GM12878 (cell line): ENCODE measurements at places on chromosomes 1 and 21. TPM values are rescaled to one million over a fixed set of nuclear protein-coding genes. Genes with fewer than 3 reads are reported as not detected.

- no peak overlapping the region for H3K27ac ChIP-seq
- H3K36me3 ChIP-seq: no peaks in the 10 kb centered on the region
- no peak overlapping the region for H3K4me3 ChIP-seq
- no peak for DNase-seq
- peaks cover 7% of the 10 kb centered on the region for H3K4me1 ChIP-seq
Measured at GRCh38 chr1:166176416-166176815, 9.6 kb upstream of the FAM78B start.

- no peak for DNase-seq
- no peaks in the 10 kb centered on the region for H3K4me1 ChIP-seq
- no peak overlapping the region for H3K27ac ChIP-seq
- no peak overlapping the region for H3K4me3 ChIP-seq
- H3K27me3 ChIP-seq: no peaks in the 10 kb centered on the region
Measured at GRCh38 chr1:76390456-76390855, 315.9 kb downstream of the ST6GALNAC3 start.

GRCh38 chr21:42593007-42593814, 60.2 kb upstream of the PDE9A start:
- no peak overlapping the region for H3K4me3 ChIP-seq
- no peaks in the 10 kb centered on the region for H3K27me3 ChIP-seq
- DNase-seq: no peak
- no peaks in the 10 kb centered on the region for H3K36me3 ChIP-seq
- H3K27ac ChIP-seq: no peak overlapping the region

DNA sequence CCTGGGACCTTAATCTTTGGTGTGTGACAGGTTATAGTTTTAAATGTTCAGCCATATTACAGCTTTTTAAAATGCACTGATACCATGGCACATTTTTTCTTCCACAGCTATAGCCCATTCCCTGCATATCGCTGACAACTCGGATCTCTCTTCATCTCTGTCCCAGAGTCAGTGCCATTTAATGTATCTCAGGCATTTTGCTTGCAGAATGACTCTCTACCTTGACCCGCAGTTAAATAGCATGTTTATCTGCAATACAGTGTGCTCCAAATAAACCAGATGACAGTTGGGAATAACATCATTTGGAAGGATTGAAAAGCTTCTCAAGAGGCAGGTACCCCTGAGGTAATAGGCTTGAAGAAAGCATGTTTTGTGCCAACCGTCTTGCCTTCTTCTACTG, 99.8 kb upstream of the USH2A start:
- H3K36me3 ChIP-seq: no peaks in the 10 kb centered on the region
- no peaks in the 10 kb centered on the region for H3K4me1 ChIP-seq
- DNase-seq: no peak
- no peaks in the 10 kb centered on the region for H3K27me3 ChIP-seq
- H3K27ac ChIP-seq: no peak overlapping the region

- no peaks in the 10 kb centered on the region for H3K36me3 ChIP-seq
- H3K27ac ChIP-seq: no peak overlapping the region
- DNase-seq: no peak
- no peaks in the 10 kb centered on the region for H3K4me1 ChIP-seq
- H3K4me3 ChIP-seq: no peak overlapping the region
Measured at GRCh38 chr1:29002792-29003191, 88.4 kb downstream of the EPB41 start.

DNA sequence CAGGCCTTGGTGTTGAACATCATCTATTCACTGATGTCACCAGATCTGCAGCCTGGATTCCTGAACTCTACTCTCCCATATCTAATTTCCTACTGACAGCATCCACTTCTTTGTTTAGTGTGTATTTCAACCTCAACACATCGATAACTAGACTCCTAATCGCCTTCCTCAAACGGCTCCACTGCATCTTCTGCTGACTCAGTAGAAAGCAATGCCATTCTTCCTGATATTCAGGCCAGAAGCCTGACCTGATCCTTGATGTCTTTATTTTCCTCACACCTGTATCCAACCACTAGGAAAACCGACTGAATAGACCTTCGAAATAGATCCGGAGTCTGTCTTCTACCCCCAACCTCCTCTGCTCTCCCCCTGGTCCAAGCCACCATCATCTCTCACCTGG, 466.9 kb downstream of the PCP4 start:
- H3K27me3 ChIP-seq: no peaks in the 10 kb centered on the region
- no peaks in the 10 kb centered on the region for H3K4me1 ChIP-seq
- no peaks in the 10 kb centered on the region for H3K36me3 ChIP-seq
- no peak overlapping the region for H3K4me3 ChIP-seq
- DNase-seq: no peak

DNA sequence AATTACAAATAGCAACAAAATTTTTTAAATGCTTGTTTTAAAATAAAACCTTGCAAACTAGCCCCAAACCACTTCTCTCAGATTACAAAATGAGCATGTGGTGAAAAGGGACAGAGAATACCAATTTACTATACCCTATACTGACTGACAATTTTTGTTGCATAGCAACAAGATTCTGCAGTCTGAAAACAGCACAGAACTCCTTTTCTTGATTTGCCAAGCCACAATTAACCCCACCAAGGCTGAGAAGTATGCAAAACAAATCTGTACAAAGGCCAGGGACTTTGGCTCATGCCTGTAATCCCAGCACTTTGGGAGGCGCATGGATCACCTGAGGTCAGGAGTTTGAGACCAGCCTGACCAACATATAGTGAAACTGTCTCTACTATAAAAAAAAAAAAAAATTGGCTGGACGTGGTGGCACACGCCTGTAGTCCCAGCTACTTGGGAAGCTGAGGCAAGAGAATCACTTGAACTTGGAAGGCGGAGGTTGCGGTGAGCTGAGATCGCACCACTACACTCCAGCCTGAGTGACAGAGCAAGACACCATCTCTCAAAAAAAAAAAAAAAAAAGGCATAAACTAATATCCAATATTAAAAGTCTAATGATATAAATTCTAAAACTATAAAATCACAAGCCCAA, 21.8 kb downstream of the ENAH start:
- H3K4me1 ChIP-seq: no peaks in the 10 kb centered on the region
- no peak for DNase-seq
- no peaks in the 10 kb centered on the region for H3K27me3 ChIP-seq
- no peaks in the 10 kb centered on the region for H3K36me3 ChIP-seq

DNA sequence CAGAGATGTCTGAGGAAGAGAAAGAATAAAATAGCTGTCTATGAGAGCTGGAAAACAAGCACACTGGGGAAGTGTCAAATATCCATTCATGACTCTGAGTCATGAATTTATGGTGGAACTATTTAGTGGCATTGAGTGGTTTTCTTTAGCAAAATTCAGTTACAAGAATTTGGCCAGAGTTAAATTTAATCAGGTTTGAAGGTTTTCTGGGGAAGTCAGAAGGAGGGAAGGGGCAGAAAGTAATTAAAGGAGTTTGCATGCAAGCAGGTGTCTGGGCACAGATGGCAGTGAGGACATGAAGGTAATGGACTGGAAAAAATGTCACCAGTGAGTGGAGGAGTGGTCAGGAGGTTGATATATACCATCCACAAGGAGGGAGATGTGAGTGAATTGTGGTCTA, 121.9 kb upstream of the IVNS1ABP start:
- DNase-seq: no peak
- no peaks in the 10 kb centered on the region for H3K36me3 ChIP-seq
- no peak overlapping the region for H3K4me3 ChIP-seq
- no peak overlapping the region for H3K27ac ChIP-seq
- no peaks in the 10 kb centered on the region for H3K27me3 ChIP-seq

GRCh38 chr1:6414443-6414844, 5.3 kb downstream of the HES2 start:
- H3K4me3 ChIP-seq: no peak overlapping the region
- H3K36me3 ChIP-seq: no peaks in the 10 kb centered on the region
- H3K27me3 ChIP-seq: peaks cover 7% of the 10 kb centered on the region
- peaks cover 13% of the 10 kb centered on the region for H3K4me1 ChIP-seq
- peak; percentile 39 for DNase-seq
- peak overlapping the region; percentile 21; the same call in 1 of the 2 replicates for H3K27ac ChIP-seq

- H3K36me3 ChIP-seq: no peaks in the 10 kb centered on the region
- no peak overlapping the region for H3K4me3 ChIP-seq
- no peaks in the 10 kb centered on the region for H3K4me1 ChIP-seq
- no peak overlapping the region for H3K27ac ChIP-seq
Measured at GRCh38 chr1:112807999-112808398, 92.9 kb upstream of the PPM1J start.

DNA sequence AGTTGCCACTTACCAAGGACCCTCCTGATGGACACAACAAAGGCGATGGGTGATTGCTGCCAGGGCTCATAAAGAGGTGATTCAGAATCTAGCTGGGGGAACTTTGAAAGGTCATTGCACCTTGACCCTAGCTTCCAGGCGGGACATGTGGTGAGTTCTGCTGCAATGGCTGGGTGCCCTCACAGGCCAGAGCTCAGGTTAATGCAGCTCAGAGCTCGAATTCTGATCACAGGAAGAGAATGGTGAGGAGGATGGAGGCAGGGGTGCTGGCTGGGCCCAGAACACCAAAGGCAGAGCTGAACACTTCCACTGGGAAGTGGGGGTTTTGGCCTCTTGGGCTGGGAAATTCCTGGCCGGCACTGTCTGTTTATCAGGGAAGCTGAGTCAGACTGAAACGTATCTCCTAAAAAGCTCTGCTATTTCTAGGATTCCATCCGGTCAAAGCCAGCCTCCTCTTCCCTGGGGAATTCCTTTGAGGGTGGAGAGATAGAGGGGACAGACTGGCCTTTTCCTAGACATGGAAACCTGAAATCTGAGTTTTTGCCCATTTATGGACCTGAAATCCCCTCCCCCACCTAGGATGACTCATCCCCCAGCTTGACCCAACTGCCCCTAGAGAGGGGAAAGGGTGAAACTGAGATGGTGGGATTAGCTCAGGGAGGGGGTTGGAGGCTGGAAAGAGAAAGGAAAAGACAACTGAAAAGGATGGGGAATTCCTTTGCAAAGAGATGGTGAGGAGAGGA, 27.2 kb downstream of the NUAK2 start:
- no peaks in the 10 kb centered on the region for H3K36me3 ChIP-seq
- no peak overlapping the region for H3K27ac ChIP-seq
- no peak overlapping the region for H3K4me3 ChIP-seq
- H3K4me1 ChIP-seq: peaks cover 6% of the 10 kb centered on the region
- DNase-seq: no peak

GRCh38 chr1:145942871-145943270, 14.9 kb downstream of the LIX1L start:
- H3K36me3 ChIP-seq: no peaks in the 10 kb centered on the region; the same call in 1 of the 2 replicates
- no peak overlapping the region for H3K4me3 ChIP-seq
- no peaks in the 10 kb centered on the region for H3K4me1 ChIP-seq
- no peak overlapping the region for H3K27ac ChIP-seq
- DNase-seq: no peak

GRCh38 chr1:228378873-228379460, 27.7 kb downstream of the TRIM11 start:
- no peak overlapping the region for H3K27ac ChIP-seq
- no peak overlapping the region for H3K4me3 ChIP-seq
- no peaks in the 10 kb centered on the region for H3K36me3 ChIP-seq
- H3K4me1 ChIP-seq: no peaks in the 10 kb centered on the region
- H3K27me3 ChIP-seq: no peaks in the 10 kb centered on the region; the same call in 1 of the 2 replicates

GRCh38 chr21:38760017-38760761, 45.5 kb upstream of the ETS2 start:
- H3K36me3 ChIP-seq: no peaks in the 10 kb centered on the region
- DNase-seq: no peak
- no peak overlapping the region for H3K4me3 ChIP-seq
- no peaks in the 10 kb centered on the region for H3K4me1 ChIP-seq
- H3K27ac ChIP-seq: no peak overlapping the region

DNA sequence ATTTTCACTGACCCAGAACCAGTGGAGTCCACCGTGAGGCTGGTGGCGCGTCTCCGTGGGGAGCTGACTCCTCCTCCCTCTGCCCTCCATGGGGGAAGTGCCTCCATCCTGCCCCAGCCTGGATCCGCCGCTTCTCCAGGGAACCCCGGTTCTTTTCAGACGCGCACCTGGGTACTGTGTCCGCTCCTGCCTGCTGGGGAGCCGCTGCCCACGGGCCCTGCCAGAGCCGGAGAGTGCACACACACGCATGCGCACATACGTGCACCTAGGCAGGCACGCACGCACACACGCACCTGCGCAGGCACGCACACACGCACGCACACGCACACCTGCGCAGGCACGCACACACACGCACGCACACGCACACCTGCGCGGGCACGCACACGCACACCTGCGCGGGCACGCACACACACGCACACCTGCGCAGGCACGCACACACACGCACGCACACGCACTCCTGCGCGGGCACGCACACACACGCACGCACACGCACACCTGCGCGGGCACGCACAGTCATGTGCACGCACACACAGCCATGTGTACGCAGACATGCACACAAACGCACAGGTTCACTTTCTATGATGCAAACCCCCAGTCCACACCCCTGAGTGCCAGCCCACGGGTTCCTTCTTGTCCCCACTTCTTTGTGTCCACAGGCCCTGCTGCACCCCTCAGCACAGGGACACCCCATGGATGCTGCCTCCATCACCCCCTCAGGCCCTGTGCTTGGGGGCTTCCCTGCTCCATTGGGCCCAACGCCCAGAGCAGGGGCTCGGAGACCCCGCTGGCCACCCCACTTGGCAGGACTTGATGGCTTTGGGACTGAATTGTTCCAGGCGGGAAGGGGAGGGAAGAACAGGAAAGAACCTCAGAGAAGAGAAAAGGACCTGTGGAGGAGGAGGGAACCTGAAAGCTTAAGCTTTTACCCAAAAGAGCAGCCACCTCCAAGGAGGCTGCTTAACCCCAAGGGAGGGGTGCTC, 42.7 kb downstream of the MORN1 start:
- H3K4me3 ChIP-seq: no peak overlapping the region
- H3K36me3 ChIP-seq: no peaks in the 10 kb centered on the region
- DNase-seq: no peak
- no peaks in the 10 kb centered on the region for H3K4me1 ChIP-seq

DNA sequence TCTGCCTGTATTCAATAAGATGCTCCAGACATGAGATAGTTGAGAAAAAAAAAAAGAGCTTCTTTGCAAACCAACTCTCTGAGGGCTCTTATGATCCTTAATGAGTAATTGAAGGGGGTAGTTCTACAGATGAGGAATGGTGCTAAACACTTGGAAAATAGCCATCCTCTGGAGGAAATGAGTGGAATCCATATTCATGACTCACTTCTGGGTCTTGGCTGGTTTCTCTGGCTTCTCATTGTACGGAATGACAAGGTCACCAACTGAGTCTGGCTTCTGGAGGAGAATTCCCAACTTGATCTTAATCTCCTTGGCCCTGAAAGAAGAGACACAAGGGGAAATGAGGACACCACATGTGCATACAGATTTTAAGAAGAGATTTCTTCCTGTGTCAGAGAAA, 34.7 kb downstream of the RGS5 start:
- H3K36me3 ChIP-seq: no peaks in the 10 kb centered on the region
- H3K4me3 ChIP-seq: no peak overlapping the region
- no peaks in the 10 kb centered on the region for H3K27me3 ChIP-seq
- DNase-seq: no peak
- no peaks in the 10 kb centered on the region for H3K4me1 ChIP-seq

- no peak overlapping the region for H3K4me3 ChIP-seq
- no peak for DNase-seq
- no peaks in the 10 kb centered on the region for H3K36me3 ChIP-seq
- H3K4me1 ChIP-seq: no peaks in the 10 kb centered on the region
- H3K27me3 ChIP-seq: no peaks in the 10 kb centered on the region
Measured at GRCh38 chr1:211625040-211625439, 46.1 kb upstream of the SLC30A1 start.

- no peaks in the 10 kb centered on the region for H3K4me1 ChIP-seq
- no peaks in the 10 kb centered on the region for H3K36me3 ChIP-seq
- no peak overlapping the region for H3K27ac ChIP-seq
Measured at GRCh38 chr1:32696041-32696440, 6.5 kb downstream of the SYNC start.

NAXE gene
- total RNA-seq: 77.0 and 77.9 TPM in 2 replicates

LRRN2 gene
- 0.05 TPM in 1 of 2 replicates, not detected in the other for total RNA-seq

ESPN gene
- 0.59 and 0.90 TPM in 2 replicates for total RNA-seq

F5 gene
- total RNA-seq: 0.29 and 0.72 TPM in 2 replicates

SYCP1 gene
- total RNA-seq: not detected in 2 replicates

NBPF4 gene
- total RNA-seq: not detected in 2 replicates

SPRR2D gene
- total RNA-seq: not detected in 2 replicates

BTBD19 gene
- 1.6 and 2.7 TPM in 2 replicates for total RNA-seq
